ENCODE measurements at places on chromosomes 6 and 20.

DNA sequence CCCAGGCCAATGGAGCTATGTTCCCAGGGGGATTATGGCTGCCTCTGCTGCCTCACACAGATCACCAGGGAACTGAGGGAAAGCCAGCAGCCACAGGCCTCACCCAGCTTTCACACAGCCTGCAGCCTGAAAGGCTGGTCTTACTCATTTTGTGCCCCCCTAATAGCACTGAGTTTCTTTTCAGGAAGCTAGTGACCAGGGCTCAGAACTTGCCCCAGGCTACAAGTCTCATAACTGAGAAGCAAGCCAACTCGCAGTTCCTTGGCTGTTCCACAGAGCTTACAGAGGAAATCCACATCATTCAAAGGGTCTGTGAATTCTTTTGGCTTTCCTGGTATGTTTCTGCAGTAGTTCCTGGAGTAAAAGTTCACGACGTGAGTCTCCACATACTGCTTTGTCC lies 524.8 kb upstream of the GJE1 start:
- no peak for DNase-seq

- no peak for DNase-seq
These were observed 652.5 kb upstream of the EPHA7 start for GRCh38 chr6:94071835-94072234.

GRCh38 chr20:23533161-23533560 lies 35.1 kb downstream of the CST9L start:
- DNase-seq = no peak

DNA sequence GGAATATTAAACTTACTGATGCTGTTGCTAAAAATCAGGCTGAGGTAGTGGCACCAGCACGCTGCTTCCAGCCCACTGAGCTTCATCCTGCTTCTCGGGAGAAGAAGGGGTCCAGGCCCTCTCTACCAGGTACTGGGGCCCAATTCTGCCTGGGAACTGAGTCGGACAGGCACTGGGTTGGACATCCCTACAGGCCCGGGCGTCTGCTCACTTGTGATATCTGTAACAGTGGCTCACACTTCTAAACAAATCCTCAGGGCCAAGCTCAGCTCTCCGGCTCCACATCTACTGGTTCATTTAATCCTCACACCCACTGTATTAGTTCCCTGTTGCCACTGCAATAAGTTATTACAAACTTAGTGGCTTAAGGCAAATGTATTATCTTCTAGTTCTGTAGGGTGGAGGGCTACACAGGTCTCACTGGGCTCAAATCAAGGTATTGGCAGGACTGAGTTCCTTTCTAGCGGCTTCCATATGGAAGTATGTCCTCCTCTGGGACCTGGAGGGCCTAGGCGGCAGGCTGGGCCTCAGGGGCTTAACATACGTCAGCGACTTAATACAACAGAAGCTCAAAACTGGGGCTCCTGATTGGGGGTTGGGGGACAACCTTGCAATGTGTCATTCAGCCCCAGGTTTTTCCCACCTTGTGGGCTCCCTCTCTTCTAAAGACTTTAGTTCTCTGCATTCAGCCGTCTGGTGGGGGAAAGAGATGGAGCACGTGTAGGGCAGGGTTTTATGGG lies 1.6 kb upstream of the KCNK15 start:
- no peak for DNase-seq

GRCh38 chr6:53765270-53765669 lies 29.5 kb upstream of the LRRC1 start:
- DNase-seq = no peak

DNA sequence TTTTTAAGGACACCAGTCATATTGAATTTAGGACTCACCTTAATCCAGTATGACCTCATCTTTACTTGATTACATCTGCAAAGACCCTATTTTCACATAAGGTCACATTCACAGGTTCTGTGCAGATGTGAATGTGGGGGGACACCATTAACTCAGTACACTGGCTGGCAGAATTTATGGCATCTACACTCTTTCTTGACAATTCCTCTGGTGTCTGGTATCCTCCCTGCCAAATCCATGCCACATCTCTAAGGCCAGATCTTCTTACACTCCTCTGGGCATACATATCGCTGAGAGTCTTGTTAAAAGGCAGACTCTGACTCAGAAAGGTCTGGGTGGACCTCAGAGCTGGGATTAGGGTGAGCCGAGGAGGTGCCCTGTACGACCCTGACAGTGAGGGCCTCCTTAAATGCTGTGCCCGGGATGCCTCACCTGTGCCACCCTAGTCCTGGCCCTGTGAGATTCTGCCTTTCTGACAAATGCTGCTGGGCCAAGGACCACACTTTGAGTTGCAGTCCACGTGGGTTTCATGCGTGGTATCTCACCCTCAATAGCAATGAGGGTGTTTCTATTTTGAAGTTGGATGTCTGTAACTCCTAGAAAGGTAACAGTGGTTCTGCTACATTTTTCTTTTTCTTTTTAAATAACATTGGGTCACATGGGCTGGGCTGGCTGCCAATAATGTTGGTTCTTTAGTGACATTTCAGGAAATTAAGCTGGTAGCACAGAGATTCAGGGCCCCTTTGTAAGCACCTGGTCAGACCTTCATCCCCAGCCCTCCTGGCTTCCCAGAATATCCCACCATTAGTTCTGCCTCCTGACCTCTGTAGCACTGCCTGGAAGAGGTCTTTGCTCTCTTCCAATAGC lies 17.2 kb upstream of the LRRN4 start:
- DNase-seq = no peak

DNA sequence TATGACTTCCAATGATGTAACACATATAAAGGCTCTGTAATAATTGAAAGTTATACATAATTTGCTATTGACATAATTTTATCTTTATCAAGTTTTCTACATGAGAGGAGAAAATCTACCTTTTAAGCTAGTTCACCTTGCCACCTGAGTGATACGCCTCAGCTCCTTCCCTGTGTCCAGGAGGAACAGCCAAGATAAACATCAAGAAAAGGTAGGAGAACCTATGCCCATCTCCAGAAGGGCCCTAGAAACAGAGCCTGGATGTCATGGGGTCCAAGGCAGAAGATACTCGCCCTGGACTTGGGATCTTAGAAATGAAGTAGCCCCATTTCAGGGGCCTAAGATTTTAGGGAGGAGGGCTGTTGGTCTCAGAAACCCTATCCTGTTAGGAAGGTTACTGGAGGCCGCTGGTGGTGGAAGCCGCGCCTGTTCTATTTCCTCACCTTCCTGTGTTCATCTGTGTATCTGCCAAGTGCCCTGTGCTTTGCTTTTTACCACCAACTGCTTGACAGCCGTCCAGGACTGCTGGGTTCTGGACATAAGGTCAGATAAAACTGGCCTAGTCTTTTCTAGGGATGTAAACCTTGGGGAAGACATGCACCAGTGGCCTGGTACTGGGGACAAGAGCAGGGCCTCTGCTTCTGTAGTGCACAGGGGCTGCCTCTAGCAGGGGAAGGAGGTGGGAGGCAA lies 178.5 kb downstream of the ARID1B start:
- no peak for DNase-seq

All from stimulated activated CD4-positive, alpha-beta T cell treated with anti-CD3 and anti-CD28 coated beads, Interleukin-12 subunit alpha, Interleukin-12 subunit beta, amount 100 ng/mL, for 48 hours (primary cell).